ENCODE measurements at places on chromosomes 11 and 22.
A peak's percentile ranks its signal among the peaks of the same experiment; 100 is the strongest.

GRCh38 chr11:61895046-61895717 lies 3.8 kb upstream of the FADS3 start:
- no peak for DNase-seq

GRCh38 chr11:92131289-92131865 lies 93.2 kb upstream of the FAT3 start:
- DNase-seq: no peak

- no peak for DNase-seq
Observed at GRCh38 chr11:119511614-119512306, 88.8 kb upstream of the THY1 start.

- peak; percentile 69 for DNase-seq
Observed at GRCh38 chr22:39994566-39995392, at the start of gene FAM83F. TSS of gene FAM83F (plus strand) at chr22:39994954. CDS start at chr22:39995043, 89 bp downstream.

- DNase-seq: no peak
Observed at GRCh38 chr11:2363577-2364370, 13.3 kb upstream of the CD81 start.

GRCh38 chr11:33016654-33017053 lies 976 bp downstream of the DEPDC7 start:
- no peak for DNase-seq

DNA sequence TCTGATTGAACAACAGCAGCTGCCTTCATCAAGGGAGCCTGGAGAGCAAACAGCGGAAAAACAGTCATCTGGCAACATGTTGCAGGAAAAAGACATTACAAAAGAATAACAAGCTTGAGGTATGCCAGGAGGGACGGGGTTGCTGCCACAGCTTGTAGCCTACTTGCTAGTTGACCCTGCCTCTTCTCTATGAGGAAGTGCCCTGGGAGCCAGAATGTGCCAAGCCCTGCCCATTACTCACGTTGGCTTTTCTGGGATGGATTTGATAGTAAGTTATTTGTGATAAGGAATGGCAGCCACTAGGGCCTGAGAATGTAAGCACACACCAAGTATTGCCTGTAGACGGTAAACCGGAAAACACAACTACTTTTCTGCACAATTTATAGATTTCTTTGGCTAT lies 113.5 kb upstream of the KIRREL3 start:
- no peak for DNase-seq

- DNase-seq: no peak
Observed at GRCh38 chr11:57942808-57943207, 80.9 kb upstream of the OR9Q1 start.

DNA sequence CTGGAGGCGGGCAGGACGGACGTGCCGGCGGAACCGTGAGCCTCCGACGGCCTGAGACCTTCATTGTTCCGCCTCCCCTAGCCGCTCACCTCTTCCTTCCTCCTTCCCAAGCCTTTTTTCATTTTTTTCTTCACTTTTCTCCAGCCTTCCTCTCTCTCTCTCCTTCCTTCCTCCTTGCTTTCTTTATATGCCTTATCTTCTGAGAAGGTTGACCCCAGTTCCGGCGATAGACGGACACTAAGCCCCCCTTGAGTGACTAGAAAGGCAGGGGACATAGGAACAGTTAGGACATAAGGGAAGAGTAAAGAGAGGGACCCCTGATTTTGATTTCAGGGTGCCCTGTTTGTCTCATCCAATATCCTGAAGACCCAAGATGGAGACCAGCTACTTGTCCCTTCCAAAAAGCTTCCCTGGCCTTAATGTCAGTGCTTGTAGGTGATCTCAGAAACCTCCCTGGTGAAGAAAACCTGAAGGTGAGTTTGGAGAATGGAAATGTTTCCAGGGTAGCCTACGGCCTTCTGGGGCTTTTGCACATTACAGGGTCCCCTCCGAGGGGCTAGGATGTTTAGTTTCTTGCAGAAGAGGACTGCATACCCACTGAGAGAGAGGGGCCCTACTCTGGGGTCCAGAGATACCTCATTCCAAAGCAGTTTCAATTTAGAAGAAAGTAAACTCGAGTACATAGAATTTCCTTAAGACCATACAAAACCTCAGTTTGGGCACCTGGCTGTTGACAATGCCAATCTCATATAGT lies 3.5 kb downstream of the ADM start:
- DNase-seq: no peak

GRCh38 chr22:31585161-31585859 lies 76.7 kb downstream of the PISD start:
- no peak for DNase-seq

GRCh38 chr11:124891373-124891861 lies 6.2 kb downstream of the ROBO4 start:
- DNase-seq: no peak

DNA sequence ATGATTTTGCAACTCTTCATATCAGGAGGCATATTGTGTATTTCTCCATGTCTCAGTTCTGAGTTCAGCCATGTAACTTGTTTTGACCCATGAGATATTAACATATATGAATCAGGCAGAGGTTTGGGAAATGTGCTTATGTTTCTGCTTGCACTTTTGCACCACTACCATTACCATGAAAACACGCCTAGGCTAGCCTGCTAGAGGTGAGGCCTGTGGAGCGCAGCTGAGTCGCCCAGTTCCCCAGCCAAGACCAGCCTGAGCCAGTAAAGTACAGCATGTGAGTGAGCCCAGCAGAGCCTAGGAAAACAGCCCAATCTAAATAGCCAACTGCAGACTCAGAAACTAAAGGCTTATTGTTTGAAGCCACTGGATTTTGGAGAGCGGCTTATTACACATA lies 18.4 kb upstream of the MYOD1 start:
- DNase-seq: no peak

DNA sequence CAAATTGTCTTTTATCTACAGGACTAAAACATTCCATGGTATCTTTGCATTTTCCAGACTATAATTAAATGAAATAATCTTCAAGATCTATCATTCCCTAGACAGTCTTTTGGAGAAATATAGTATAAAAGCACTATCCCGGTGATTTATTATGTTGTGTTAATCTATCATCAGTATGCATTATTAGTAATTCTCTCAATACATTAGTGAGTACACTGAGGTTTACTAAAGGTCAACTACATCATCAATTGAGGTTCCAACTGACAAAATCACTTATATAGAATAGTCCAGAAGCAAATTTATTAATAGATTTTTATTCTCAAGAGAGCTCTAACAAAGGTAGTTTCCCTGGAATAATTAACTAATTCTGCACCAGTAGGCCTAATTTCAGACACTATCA lies 169.6 kb downstream of the KCNA4 start:
- no peak for DNase-seq

DNA sequence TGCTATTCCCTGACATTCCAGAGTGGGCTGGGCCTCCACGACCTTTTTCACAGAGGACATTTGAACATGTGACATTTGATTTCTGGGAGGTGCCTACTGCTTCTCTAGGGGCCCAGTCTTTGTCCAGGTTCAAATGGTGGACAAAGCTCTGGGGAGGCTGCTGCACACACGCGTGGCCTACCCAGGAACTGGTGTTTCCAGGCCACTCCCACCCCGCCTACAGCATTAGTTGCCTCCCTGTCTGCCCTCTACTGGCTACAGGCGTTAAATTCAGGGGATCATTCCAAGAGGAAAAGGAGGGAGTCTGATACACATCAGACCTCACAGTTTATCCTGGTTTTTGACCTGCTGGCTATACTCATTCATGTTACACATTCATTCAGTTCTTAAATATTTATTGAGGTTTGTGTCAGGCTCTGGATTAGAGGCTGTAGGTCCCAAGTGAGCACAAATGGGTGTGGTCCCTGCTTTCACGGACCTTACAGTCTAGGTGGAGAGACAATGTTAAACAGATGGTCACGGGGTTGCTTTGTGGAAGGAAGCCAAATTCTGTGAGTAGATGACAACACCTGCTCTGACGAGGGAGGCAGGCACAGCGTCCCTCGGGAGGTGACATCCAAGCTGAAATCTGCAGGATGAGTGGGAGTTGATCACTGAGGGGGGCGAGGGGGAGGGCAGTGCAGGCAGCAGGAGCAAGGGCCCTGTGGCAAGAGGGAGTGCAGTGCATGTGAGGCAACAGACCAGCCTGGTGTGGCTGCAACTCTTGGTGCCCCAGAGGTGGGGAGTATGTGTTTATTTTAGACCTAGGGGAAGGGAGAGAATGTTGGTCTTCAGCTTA lies 11.8 kb downstream of the TUB start:
- peak; percentile 31 for DNase-seq

GRCh38 chr22:30252411-30253204 lies 6.0 kb upstream of the LIF start:
- peak; percentile 78 for DNase-seq

GRCh38 chr11:33533386-33534052 lies 167.1 kb downstream of the C11orf91 start:
- no peak for DNase-seq

- no peak for DNase-seq
Observed at GRCh38 chr11:3026803-3027202, 30.4 kb downstream of the CARS1 start.

DNA sequence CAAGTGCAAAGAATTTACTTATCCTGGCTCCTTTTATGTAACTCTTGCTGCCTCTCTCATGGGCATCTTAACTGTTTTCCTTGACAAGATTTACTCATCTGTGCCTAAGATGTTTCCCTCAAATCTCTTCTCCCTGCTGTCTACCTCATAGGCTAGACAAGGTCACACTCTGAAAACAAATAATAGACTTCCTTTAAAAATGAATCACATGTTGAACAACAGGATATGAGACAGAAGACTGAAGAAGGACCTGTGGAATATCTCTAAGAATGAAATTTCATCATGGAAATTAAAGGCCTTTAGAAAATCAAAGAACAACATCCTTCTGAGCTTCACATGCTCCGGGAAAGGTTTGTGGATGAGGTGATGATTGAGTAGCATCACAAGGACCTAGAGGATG lies 6.0 kb upstream of the SCGB2A2 start:
- no peak for DNase-seq

GRCh38 chr22:22848364-22848866 lies 39.2 kb upstream of the IGLL5 start:
- DNase-seq: peak; percentile 61

- peak; percentile 47 for DNase-seq
Observed at GRCh38 chr11:44621140-44621681, 55.7 kb downstream of the CD82 start.

- DNase-seq: no peak
Observed at GRCh38 chr11:67469508-67469811, 409 bp upstream of the TMEM134 start.

- no peak for DNase-seq
Observed at GRCh38 chr22:37431366-37431765, 4.1 kb upstream of the ELFN2 start.

- no peak for DNase-seq
Observed at GRCh38 chr11:126354631-126355323, 709 bp upstream of the ST3GAL4 start.

GRCh38 chr11:115503886-115504275 lies 334 bp downstream of the CADM1 start:
- no peak for DNase-seq

DNA sequence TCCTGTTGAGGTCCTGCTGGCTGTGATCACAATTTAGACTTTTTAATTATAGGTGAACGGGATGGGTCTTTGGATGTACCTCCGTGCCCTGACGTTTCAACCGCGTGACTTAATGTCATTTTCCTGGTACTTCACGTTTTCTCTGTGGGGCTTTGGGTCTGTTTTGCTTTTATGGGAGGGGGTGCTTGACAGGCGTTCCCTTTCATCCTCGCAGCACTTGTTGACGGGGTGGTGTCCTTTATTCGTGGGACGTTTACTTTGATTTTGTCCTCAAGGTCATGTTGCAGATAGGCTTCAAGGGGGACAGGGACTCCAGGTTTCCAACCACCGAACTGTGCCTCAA lies 994 bp downstream of the PPP6R3 start:
- no peak for DNase-seq

GRCh38 chr22:36464715-36465231 lies 16.7 kb downstream of the TXN2 start:
- DNase-seq: no peak

GRCh38 chr11:116360221-116360941 lies 412.4 kb downstream of the BUD13 start:
- DNase-seq: no peak

DNA sequence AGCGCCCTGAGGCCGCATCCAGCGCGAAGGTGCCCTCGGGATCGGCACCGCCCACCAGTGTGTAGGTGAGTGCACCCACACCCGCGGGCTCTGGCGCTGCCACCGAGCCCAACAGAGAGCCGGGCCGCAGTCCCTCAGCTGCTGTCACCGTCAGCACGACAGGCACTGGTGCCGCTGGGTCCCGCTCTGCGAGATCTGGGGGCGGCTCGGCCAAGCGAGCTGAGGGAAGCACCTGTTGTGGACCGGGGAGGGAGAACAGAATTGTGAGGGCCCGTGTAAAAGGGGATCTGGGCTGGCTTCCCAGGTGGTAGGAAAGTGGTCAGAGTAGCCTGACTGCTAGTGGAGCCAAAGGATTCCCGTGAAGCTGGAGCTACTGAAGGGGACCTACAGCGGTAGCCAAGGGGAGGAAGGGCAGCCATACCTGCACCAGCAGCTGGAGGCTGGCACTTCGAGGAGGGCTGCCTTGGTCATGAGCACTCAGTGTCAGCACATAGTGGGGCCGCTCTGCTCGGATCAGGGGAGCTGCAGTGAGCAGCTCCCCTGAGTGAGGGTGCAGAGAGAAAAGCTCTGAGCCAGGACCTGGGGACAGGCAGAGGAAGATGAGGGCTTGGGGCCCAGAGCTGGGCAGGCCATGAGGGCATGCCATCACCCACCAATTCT lies 11.5 kb upstream of the TPP1 start:
- DNase-seq: no peak

- no peak for DNase-seq
Observed at GRCh38 chr11:32100495-32100894, 9.6 kb downstream of the RCN1 start.

GRCh38 chr11:119757378-119757777 lies 28.4 kb upstream of the NECTIN1 start:
- DNase-seq: no peak

GRCh38 chr11:129972611-129973010 lies 30.0 kb downstream of the PRDM10 start:
- no peak for DNase-seq

GRCh38 chr11:74543991-74544390 lies 48.4 kb upstream of the POLD3 start:
- no peak for DNase-seq

- no peak for DNase-seq
Observed at GRCh38 chr11:46265764-46266163, 11.7 kb upstream of the CREB3L1 start.

- DNase-seq: no peak
Observed at GRCh38 chr11:93653080-93653479, 8.4 kb upstream of the CEP295 start.

GRCh38 chr11:45333001-45333971 lies 47.1 kb upstream of the SYT13 start:
- DNase-seq: peak; percentile 3

GRCh38 chr11:6414874-6415328 lies 4.0 kb downstream of the APBB1 start:
- DNase-seq: no peak

DNA sequence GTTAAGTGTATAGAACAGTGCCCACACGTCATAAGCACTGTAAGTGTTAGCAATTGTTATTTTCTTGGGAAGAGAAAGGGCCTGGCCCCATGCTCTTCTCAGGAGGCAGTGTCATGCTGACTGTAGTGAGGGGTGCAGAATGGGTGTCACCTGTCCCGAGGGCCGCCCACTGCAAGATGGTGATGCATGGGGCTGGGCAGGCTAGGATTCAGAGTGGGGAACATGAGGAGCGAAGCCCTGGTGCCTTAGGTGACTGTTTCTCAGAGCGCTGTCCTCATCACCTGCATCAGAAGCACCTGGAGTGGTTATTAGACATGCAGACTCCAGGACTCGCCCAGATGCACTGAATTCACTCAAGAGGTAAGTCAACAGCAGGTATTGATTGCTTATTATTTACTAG lies 101.0 kb upstream of the PARVA start:
- no peak for DNase-seq

GRCh38 chr11:76339221-76339620 lies 41.7 kb downstream of the THAP12 start:
- DNase-seq: no peak

- peak; percentile 26 for DNase-seq
Observed at GRCh38 chr22:27135031-27135981, 477.9 kb downstream of the MIAT start.
